ENCODE measurements at places on chromosomes 11 and 22. TPM values are rescaled to one million over a fixed set of nuclear protein-coding genes. Genes with fewer than 3 reads are reported as not detected.

The UBE2L6 gene
- 53.0 TPM for total RNA-seq

The PHETA2 gene
- total RNA-seq, result 10.7 TPM

The OTOG gene
- not detected for total RNA-seq

The FAM227A gene
- total RNA-seq, result 1.4 TPM

The MUC15 gene
- total RNA-seq, result not detected

The NOX4 gene
- total RNA-seq, result 0.37 TPM

The CHST1 gene
- 3.3 TPM for total RNA-seq

The EIF3F gene
- 242 TPM for total RNA-seq

The BATF2 gene
- 0.37 TPM for total RNA-seq

The NOL12 gene
- 20.2 TPM for total RNA-seq

The TMPRSS4 gene
- not detected for total RNA-seq

The USP2 gene
- total RNA-seq, result not detected

The PKDREJ gene
- not detected for total RNA-seq

The OR2AT4 gene
- total RNA-seq, result not detected

The VSIG10L2 gene
- total RNA-seq, result not detected

The FGF4 gene
- not detected for total RNA-seq

The WT1 gene
- total RNA-seq, result not detected

The MYO18B gene
- not detected for total RNA-seq

The SAC3D1 gene
- total RNA-seq, result 17.6 TPM

The C11orf21 gene
- total RNA-seq, result not detected

The CTSD gene
- total RNA-seq, result 138 TPM

The KRTAP5-9 gene
- total RNA-seq, result not detected
